CD4-positive, alpha-beta T cell treated with Interleukin-4 for 4 hours (primary cell): ENCODE measurements at places on chromosomes 4 and X.

DNA sequence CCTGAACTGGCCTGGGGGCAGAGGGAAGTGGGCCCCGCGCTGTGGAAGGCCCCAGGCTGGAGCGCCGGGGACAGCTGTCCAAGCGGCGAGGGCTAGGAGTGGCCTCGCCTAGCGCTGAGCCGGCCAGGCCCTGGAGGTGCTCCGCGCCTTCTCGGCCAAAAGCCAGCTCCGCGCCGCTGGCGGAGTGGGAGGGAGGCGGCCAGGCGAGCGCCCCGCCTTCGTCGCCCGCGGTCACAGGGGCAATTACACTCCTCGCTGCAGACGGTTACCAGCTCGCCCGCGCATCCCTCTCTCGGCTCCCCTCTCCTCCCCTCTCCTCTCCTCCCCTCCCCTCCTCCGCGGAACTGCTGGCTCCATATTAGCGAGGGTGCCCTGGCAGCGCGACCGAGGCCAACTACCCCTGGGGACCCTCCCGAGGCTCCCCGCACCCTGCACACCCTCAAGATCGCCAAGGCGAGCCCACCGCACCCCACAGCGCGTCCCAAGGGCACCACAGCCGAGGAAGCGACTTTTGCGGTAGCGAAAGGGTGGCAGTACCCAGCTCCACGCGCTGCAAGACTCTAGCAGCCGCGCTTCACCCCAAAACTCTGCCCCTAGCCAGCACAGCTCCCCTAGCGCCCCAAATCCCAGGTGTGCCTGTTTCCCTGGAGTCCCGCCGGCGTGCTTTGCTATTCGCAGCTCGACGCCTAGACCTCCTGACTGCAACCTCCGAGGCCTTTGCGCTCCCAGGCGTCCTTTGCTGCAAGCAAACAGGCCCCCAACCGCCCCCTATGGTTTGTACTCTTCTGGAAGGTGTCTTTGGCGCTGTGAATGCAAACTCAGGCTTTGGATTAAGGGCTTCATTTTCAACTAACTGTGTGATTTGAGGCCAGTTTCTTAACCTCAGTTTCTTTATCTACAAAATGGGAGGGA, 91.4 kb downstream of the BCOR start:
- DNase-seq: no peak

DNA sequence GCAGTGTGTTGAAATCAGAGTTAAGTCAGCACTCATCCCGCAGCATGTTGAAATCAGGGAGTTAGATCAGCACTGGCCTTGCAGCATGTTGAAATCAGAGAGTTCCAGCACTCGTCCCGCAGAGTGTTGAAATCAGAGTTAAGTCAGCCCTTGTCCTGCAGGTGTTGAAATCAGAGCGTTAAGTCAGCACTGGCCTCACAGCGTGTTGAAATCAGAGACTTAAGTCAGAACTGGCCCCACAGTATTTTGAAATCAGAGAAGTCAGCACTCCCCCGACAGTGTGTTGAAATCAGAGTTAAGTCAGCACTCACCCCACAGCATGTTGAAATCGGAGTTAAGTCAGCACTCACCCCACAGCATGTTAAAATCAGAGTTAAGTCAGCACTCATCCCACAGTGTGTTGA, 10.9 kb upstream of the UVSSA start:
- no peak for DNase-seq

- DNase-seq: no peak
Measured at GRCh38 chrX:115233497-115234455, at the start of gene LRCH2. TSS of gene LRCH2 (minus strand) at chrX:115234096. CDS start at chrX:115234041, 55 bp downstream.

DNA sequence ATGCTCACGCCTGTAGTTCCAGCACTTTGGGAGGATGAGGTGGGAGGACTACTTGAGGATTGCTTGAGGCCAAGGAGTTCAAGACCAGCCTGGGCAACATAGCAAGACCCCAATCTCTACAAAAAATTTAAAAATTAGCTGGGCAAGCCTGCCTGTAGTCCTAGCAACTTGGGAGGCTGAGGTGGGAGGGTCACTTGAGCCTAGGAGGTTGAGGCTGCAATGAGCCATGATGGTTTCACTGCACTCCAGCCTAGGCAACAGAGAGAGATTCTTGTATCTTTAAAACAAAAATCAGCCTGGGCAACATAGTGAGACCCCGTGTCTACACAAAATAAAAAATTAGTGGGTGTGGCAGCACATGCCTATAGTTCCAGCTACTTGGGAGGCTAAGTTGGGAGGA, 1.9 kb downstream of the ZNF41 start:
- DNase-seq: no peak

DNA sequence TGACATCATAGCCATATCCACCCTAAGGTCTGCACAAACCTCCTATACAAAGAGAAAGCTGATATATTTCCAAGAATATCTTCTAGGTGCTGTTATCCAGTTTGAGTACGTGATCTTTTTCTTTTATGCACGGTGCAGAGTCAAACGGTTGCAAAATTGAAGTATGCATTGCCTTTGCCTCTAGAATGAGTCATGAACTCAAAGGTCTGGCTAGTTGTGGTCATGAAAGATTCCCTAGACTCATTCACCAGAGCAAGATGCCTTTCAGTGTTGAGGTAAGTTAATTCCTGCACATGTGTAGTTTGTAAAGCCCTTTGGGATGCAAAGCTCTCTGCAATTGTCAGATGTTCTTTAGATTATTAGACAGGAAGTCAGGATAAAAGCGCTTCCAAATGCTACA, 704.4 kb downstream of the PCDH19 start:
- DNase-seq: no peak

- DNase-seq: no peak
Measured at GRCh38 chrX:154508384-154508745, 7.7 kb downstream of the FAM3A start.

- no peak for DNase-seq
Measured at GRCh38 chr4:20253735-20254409, 2.2 kb downstream of the SLIT2 start.

DNA sequence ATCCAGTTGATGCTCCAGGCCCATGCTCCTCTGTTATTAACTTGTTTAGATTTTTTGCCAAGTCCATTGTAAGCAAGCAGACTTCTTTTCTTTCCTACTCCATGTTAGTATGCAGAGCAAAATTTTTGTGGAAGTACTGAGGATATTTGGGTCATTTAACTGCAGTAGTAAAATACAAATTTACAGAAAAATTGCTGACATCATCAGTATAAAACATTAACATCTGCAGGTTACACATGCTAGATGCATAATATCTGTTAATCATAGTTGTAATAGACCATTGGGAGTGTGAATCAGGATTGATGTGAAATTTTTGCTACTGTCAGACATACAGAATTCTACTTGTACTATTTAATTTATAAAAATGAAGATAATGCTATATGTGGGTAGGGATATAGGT, 454.1 kb upstream of the CXorf51B start:
- no peak for DNase-seq

- no peak for DNase-seq
Measured at GRCh38 chr4:80407246-80407645, 71.7 kb downstream of the CFAP299 start.

DNA sequence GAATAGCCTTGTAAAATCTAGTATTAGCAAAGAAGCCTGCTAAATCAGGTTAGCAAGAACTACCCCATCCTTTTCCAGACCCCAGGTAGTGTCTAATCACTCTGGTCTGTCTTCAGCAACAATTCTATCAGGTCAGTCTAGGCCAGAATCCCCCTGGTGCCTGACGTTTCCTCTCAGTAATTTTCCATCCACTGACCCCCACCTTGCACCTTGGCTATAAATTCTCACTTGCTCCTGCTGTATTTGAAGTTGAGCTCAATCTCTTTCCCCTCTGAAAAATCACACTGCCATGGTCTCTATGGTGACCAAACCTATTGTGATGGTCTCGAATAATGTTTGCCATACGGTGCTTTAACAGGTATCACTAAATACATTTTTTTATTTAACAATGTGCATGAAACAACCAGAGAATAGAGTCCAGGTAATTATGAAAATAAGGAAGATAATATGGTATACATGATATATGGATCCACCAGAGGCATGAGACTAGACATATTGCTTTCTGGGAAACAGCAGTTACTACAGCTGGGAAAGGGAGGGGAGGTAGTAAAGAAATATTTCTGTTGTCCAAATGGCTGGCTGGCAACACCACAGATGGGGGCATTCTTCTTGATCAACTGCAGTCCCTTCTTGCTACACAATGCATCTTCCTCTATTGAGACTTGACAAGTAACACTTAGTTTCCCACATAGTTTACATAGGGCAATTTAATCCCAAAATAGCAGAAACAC, 33.8 kb downstream of the CXCL1 start:
- DNase-seq: no peak

GRCh38 chrX:40062525-40063155, 35.1 kb downstream of the BCOR start:
- DNase-seq: no peak

DNA sequence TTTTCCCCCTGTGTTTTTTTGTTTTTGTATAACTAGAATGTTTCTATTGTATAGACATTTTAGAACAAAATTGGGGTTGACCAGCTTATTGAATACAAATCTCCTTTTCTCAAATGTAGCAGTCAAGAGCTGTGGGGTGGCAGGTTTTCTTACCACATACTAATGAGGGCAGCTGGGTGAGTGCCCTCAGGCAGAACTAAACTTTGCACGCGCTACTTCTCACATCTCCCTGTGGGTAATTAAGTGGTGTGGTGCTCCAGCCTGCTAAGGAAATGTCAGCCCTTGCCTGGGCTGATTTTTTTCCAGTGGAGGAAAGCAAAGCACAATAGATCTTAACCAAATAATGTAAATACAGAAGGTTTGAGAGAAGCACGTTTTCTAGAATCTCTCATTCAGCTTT, 717.6 kb upstream of the TENM3 start:
- no peak for DNase-seq

- no peak for DNase-seq
Measured at GRCh38 chr4:97374526-97374925, 768.8 kb downstream of the STPG2 start.

- DNase-seq: no peak
Measured at GRCh38 chrX:134721766-134722532, 63.7 kb upstream of the PLAC1 start.

GRCh38 chrX:74446876-74447275, 25.6 kb downstream of the SLC16A2 start:
- DNase-seq: no peak

DNA sequence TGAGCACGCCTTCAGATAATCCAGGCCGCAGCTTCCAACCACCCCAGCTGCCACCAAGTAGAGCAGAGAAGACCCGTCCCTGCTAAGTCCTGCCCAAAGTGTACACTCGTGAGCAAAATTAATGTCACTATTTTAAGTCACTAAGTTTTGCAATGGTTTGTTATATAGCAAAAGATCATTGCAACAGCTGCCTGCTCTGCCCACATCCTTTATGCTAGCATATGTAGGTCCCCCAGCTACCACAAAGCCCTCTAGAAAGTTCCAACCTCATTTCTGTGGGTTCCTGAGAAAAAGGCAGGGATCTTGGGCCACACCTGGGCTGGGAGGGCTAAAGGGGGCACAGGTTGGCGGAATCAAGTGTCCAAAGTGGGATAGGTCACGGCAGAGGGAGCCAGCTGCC, 346.9 kb downstream of the BCOR start:
- DNase-seq: no peak

GRCh38 chrX:21843179-21843578, 3.8 kb downstream of the MBTPS2 start:
- no peak for DNase-seq
